Esophagus muscularis mucosa (tissue), 4 donors: ENCODE measurements at places on chromosomes 6 and 20.

GRCh38 chr20:40691566-40692239 is 2.7 kb upstream of the MAFB start:
- DNase-seq: no peak

DNA sequence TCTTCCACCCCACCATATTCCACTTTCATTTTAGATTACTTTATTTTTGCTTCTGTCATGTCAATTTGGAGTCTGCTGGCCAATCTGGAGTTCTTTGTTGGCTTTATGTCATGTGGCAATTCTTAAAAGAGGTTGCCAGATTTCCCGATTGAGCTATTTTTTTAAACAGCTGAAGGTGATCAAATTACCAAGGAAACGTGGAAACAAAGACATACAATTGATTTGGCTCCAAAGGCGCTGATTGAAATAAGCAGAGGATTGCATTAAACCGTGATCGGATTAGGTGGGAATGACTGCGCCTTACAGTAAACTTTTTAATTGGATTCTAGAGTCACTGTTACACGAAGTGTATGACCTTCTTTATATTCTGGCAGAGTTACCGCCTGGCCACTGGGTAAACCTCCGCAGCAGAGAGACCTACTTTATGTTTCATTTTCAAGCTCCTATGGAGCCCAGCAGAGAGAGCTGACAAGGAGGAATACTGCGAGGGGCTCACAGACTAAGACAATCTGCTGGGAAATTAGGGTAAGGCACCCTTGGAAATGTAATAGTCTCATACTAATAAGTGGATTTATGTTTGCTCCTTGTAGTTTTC is 37.9 kb downstream of the SIM1 start:
- no peak for DNase-seq

DNA sequence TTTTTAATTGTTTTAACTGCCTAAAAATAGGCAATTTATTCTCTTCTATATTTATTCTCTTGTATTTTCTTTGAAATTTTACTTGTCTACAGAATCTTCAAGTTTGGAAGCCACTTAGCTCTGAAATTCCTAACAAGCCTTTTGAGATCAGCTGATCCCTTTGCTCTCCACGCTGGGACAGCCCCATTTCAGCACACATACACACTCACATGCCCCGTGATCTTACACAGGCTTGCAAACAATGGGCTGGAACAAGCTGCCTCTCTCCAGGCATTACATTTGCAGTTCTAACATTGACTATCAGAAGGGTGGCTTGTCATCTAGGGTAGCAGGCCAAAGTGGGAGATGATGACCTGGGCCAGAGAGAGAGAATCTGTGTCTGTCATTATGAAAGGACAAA is 62.1 kb upstream of the RAB32 start:
- DNase-seq: no peak

DNA sequence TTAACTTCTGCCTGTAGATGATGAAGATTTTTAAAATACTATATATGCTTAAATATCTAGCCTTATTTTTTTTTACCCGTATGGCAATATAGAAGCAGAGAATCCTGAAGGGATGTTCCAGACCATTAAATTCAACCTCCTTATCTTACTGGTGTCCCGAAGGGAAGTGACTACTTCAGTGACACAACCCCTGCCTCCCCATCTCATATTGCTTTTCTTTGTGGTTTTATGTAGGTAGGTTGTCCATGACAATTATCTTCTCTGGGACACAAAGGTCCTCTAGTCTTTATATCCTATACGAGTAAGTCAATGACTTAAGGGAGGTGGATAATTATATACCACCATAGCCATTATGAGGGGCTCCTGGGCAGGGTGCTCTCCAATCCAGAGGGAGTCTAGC is 57.4 kb upstream of the EMILIN3 start:
- DNase-seq: no peak

GRCh38 chr6:170207586-170208181 is 83.2 kb downstream of the DLL1 start:
- DNase-seq: peak; percentile 89

DNA sequence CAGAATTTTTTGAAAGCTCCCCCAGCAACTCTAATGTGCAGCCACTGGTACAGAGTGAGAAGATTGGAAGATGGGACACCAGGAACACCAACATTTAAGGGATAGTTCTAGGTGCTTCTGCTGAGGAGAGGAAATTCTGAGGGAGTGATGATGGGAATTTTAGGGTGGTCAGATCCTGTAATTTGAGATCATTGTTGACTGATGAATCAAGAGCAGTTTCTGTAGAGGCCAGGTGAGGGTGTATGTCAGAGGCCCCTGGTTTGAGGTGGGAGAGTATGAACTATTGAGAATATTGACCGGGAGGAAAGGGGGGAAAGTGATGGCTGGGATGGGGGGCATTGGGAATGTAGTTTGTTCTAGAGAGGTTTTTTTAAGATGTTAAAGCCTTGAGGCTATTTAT is 47.2 kb downstream of the PTPRA start:
- no peak for DNase-seq
